Central memory CD4-positive, alpha-beta T cell (primary cell): ENCODE measurements at places on chromosomes 1 and 21.

DNA sequence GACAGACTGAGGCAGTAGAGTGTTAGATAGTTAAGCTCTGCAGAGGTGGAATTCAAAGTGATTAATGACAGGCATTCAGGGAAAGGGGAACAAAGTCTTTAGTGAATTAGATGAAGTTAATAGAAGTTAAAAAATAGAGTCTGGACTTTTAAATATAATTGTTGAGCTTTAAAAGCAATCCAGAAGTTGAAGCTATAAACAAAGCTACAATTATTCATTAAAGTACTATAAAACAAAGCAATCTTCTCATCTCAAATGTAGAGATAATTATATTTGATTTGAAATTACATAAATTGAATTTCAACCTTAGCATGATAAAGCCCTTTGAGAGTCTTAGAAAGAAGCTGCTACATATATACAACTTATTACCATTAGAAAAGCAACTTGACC, 710.6 kb downstream of the MRPL39 start:
- DNase-seq = no peak

- no peak for DNase-seq
Measured at GRCh38 chr1:183572721-183573120, 17.5 kb downstream of the NCF2 start.

DNA sequence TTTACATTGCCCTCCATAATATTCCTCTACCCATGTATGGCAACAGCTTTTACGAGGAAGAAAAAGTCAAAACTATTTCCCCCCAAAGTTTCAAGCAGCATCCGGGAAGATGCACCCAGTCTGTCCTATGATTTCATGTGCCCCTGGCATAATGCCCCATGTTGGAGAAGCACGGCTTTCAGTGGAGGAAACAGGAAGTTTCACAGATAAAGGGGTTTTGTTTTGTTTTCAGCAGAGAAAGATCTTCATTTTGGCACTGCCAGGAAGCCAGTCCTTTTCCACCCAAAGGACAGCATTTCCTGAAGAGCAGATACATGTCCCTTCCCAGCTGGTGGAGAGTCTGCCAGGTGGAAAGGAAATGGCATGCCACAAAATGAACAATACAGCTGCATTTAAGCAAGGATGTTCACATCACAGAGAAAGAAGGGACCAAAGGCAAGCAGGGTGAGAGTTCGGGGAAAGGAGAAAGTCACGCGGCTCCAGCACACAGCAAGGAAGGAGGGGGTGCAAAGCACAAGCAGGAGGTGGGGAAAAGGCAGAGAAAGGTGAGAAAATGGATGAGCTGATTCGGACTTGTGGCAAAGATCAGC, 95.3 kb upstream of the HIVEP3 start:
- DNase-seq = no peak

- DNase-seq = no peak
Measured at GRCh38 chr1:154952664-154953063, 3.2 kb downstream of the PBXIP1 start.

DNA sequence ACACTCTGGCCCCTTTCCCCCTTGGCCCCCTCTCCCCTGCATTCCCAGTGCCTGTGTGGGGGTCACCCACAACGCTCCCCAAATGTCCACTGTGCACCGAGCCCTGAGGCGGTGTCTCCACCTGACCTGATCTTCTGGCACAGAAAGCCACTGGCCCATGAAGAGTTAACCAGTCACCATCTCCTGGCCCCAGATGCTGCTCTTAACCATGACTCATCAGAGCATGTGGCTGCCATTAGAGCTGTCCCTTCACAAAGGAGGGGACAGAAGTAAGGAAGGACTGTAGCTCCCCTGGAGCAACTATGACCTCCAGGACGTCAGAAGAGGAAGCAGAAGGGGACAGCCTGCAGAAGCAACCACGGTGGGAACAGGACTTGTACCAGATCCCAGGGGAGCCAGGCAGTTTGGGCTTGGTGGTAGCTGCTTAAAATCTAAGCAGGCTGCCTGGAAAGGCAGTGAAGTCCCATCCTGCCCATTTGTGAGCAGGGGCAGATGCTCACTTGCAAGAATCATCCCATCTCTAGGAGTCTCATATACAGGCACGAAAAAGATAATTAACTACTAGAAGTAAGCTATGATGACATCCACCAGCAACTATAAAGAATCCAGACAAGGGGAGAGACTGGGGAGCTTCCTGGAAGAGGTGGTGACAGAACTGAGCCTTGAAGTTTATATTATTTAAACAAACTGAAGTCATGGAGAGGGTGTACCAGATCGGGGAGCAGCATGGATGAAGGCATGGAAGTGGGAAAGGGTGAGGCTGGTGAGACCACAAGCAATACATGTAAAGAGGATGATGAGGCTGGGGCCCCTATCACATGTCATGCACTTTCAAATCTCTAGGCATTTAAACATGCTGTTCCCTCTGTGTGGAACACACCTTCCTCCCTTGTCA, 1.1 kb upstream of the TTC39A start:
- no peak for DNase-seq

DNA sequence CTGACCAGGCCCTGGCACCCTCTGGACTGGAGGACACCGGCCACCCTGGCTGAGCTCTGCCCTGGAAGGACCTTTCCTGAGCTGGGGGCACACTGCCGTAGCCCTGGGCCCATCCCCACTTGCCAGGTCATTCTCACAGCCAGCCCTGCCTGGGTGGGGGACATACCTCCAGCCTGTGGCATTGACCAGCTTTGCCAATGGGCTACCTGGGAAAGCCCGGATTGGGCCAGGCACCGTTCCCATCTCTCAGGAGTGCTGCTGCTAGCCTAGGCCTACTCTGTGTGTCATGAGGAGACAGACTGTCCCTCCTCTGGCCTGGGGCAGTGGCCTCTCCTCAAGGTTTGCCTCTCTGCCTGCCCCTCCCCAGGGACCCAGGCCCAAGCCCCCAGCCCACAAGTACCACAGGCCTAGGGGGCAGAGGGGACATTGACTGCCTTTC, 40.0 kb downstream of the COQ8A start:
- no peak for DNase-seq
